Activated effector memory CD4-positive, alpha-beta T cell treated with anti-CD3 and anti-CD28 coated beads, Interleukin-2, amount 50 U/mL, for 16 hours (primary cell): ENCODE measurements at places on chromosomes 3 and 15.

DNA sequence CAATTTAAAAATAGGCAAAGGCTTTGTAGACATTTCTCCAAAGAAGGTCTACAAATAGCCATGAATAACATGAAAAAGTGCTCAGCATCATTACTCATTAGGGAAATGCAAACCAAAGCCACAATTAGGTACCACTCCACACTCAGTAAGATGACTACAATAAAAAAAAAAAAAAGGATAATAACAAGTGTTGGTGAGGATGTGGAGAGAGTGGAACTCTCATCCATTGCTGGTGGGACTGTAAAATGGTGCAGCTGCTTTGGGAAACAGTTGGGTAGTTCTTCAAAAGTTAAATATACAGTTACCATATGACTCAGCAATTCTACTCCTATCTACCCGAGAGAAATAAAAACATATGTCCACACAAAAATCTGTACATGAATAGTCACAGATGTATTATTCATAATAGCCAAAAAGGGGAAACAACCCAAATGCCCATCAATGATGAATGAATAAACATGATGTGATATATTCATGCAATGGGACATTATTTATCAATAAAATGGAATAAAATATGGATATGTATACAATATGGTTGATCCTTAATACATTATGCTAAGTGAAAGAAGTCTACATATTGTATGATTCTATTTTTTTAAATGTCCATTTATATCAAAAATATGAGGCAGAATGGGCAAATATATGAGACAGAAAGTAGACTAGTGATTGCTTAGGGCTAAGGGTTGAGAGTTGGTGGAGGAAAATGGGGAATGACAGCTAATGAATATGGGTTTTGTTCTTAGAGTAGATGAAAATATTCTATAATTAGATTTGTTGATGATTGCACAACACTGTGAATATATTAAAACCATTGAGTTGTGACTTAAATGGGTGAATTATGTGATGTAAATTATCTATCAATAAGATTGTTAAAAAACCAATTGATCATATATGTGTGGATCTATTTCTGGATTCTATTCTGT, 66.1 kb upstream of the SMAD3 start:
- DNase-seq: no peak

DNA sequence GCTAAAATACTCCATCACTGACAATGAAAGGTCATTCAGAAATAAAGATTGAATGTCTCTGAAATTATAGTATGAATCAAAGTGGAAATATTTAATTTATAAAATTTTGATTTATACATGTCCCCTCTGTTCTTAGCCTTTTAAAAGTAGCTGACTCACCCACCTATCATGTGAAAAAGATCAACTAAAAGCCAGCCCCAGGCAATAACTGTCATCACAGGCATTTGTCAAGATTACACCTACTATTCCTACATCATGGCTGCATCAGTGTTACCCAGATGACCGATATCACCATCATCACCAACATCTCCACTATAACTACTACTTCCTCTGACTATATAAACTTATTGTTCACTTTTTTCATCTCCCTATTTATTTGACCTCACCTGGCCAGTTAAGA, 14.3 kb upstream of the PIK3R4 start:
- DNase-seq: no peak

- no peak for DNase-seq
Observed at GRCh38 chr15:72249142-72249810, 18.3 kb upstream of the PKM start.

GRCh38 chr3:149180057-149180573, 41.5 kb downstream of the CP start:
- DNase-seq: no peak
